Astrocyte (in vitro differentiated cells and primary cell): ENCODE measurements at places on chromosomes 5 and 9.

GRCh38 chr5:17882760-17883488, 248.7 kb downstream of the TAF11L14 start:
- DNase-seq, result peak; percentile 2

DNA sequence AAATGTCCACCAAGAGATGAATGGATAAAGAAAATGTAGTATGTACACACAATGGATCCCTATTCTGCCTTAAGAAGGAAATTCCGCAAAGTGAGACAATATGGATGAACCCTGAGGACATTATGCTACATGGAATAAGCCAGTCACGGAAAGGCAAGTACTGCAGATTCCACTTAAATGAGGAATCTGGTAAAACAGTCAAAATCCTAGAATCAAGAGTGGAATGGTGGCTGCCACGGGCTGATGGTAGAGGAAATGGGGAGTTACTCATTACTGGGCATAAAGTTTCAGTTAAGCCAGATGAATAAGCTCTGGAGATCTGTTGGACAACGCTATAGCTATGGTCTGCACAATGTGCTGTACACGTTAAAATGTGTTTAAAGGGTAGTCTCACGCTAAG, 47.2 kb downstream of the STK10 start:
- no peak for DNase-seq

DNA sequence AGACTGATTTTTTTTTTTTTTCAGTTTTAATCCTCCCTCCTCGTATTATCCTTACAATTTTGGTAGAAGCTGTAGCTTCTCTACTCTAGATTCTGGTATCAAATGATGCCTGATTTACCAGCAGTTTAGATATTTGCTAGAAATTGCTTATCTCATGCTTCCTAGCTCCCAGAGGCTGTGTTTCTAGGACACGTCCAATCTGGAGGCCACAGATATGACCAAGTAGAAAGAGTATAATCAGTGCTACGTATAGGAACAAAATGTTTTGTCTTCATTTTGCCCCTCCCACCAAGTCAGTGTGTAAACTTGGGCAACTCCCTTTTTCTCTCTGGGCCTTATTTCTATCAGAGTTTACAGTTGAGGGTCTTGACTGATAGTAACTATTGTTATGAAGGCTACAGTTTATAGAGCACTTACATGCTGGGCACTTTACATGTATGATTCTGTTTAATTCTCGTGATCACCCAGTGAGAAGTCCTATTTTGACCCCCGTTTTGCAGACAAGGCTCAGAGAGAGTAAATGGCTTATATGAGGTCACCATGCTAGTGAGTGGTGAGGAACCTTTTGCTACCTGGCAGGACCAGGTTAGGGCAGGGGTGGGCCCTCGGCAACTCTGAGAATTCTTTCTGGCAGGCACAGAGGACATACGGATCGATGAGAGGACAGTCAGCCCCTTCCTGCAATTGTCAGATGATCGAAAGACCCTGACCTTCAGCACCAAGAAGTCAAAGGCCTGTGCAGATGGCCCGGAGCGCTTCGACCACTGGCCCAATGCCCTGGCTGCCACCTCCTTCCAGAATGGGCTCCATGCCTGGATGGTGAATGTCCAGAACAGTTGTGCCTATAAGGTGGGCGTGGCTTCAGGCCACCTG, 7.6 kb downstream of the HDHD3 start:
- no peak for DNase-seq

DNA sequence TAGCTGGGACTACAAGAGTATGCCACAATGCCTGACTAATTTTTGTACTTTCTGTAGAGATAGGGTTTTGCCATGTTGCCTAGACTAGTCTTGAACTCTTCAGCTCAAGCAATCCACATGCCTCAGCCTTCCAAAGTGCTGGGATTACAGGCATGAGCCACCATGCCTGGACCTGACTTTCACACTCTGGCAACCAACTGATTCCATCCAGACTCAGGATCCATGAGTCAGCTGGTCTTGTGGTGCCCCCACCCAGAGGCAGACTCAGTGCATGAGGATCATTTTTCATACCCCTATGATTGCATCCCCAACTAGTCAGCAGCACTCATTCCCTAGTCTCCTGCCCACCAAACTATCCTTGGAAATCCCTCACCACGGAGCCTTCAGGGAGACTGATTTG, 375.9 kb downstream of the ANXA1 start:
- DNase-seq, result no peak

GRCh38 chr5:169006842-169007790, 293.8 kb downstream of the SLIT3 start:
- peak; percentile 74 for DNase-seq

DNA sequence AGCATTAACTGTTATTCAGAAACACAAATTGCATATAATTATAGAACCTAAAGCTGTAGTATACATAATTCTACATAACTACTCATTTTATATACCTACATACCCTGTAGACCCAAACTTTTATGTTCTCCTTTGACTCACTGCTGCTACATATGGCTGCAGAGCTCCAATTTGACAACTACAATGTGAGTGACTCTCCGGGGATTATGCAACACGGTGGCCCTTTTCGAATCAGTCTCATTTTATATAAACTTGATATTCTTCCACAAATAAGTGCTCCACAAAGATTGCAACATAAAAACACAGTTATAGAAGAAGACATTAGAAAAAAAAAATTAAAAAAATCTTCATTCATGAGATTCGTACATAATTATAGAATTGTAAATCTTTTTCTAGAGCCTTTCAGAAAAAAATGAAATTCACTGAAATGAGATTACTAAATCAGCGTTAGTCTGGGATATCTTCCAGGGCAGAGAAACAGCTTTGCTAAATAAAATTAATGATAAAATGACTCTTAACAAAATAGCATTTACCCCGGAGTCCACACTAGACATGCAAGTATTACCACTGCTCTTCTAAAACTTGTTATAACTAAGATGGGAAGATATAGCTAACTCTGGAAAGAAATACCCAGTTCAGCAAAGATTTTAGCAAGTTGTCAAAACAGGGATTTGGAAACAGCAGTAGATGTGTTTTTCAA, 52.6 kb downstream of the SRFBP1 start:
- no peak for DNase-seq

GRCh38 chr9:94649100-94649819, 9.9 kb upstream of the FBP1 start:
- peak; percentile 90 for DNase-seq

DNA sequence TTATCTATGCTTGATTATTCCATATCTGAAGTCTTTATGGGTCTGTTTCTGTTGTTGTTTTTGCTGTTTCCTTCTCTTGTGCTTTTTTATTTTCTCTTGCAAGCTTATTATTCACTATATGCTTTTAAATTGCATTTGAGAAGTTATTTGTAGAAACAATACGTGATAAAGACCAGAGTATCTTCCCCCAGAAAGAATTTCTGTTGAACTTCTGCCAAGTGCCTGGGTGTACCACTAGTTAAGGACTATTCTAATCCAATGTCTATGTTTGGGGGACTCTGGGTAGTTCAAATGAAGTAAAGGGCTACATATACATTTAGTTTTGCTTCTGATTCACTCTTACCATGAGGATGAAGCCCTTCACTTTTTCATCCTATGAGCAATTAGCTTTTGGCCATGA, 54.3 kb downstream of the SLF1 start:
- DNase-seq, result no peak

DNA sequence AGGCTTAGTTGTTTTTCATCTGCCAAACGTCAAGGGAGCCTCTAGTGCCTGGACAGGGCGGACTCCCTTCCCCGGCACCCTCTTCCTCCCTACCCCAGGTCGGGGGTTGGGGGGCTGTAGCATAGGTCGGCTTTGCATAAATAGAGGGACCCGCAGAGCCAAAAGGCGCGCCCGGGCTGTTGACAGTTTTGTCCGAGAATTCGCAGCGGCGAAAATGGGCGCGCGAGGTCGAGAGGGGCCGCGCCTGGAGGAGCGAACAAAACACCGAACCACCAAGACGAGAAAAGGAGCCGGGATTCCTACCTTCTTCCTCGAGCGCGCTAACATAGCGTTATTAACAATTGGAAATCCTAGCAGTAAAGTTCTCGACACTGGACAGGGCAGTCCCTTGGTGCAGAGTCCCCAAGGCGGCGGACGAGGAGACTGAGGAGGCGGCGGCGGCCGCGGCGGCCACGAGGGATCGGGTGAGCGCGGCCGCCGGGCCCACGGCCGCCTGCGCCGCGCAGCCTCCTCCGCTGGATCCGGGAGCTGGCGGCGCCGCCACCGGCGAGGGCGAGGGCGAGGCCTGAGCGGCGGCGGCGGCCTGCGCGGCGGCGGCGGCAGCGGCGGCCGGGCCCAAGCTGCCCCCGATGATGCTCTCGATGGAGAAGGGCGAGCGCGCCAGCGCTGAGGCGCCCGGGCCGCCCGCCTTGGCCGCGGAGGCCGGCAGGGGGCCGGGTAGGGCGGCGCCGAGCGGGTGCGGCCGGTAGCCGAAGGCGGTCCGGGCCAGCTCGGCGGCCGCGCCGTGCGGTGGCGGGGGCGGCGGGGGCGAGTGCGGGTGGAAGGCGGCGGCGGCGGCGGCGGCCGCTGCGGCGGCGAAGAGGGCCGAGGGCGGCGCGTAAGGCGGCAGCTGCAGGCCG, 1.7 kb downstream of the FOXD1 start:
- DNase-seq, result no peak

DNA sequence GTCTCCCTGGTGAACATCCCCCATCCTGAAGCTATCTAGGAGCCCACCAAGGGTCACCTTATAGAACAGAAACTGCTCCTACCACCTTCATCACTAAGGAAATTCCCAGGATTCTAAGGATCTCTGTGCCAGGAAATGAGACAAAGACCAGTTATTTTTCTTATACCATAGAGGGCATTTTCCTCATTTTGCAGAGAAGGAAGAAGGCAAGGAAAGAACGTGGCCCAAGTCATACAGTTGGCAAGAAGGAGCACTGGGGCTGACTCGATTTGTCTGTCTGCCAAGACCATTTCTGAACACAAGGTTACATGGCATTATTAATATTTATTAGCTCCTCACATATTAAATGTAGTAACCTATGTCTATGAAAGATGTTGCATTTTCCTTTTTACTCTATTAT, 49.6 kb upstream of the TNFSF15 start:
- peak; percentile 20 for DNase-seq

- no peak for DNase-seq
Observed at GRCh38 chr5:94254214-94254613, 364.2 kb downstream of the KIAA0825 start.

DNA sequence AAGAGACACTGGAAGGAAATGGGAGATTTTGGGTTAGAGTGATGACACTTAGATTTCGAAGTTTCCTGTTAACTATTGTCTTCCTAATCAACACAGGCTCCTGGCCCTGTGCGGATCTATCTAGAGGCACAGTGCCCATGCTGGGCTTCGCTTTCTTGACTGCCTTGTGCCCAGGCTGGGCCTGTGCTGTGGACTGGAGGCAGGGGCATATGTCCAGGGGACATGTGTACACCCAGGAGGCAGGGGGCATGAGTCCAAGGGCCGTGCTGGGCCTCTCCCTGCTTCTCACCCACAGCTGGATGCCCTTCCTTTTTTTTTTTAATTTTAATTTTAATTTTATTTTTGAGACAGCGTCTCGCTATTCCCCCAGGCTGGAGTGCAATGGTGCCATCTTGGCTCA, 37.6 kb downstream of the EHMT1 start:
- no peak for DNase-seq

GRCh38 chr9:117458066-117458465, 43.2 kb upstream of the ASTN2 start:
- no peak for DNase-seq

DNA sequence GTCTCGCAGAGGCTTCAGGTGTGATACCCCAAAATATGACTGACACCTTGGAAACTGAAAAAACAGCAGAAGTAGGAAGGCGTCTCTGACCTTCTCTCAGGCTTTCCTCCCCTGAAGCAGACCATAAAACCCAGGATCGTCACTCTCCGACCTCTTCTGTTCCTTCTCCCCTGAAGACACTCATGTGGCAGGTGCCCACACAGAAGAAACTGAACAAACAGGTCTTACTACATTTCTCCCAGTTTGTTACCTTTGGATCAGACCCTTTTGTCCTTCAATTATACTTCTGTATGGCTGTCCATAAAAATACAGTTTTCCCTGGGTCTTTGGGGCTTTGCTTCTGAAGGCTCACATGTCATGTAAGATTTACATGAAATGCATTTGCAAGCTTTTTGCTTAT, 10.3 kb upstream of the PRUNE2 start:
- no peak for DNase-seq

DNA sequence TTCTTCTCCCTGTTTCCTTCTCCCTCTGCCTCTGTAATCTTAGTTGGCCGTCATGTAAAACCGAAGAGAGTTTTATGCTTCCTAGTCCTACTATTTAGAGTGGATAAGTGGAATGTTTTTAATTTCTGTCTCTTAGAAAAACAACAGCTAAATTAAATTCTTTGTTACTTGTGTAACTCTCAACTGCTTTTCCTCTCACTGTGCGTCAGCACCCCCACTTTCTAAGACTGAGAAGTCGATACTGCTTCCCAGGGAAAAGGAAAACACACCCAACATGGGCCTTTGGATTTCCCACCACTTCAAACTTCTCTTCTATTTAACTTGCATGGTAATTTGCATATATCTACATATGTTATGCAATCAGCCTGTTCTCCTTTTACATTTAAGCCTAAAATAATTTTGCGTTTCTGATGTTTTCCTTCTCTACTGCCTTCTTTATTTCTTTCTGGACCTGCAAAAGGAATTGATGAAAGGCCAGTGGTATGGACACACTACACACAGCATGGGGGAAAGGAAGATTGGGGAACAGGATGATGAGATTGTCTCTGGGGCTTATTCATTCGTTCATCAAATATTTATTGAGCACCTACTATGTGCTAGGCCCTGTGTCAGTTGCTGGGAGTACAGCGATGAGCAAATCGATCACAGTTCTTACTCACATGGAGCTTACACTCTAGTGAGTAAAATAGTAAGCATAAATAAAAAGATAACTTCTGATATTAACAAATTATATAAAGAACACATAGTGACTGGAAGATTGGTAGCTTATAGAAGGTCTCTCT, 52.5 kb upstream of the CTNNA1 start:
- no peak for DNase-seq

DNA sequence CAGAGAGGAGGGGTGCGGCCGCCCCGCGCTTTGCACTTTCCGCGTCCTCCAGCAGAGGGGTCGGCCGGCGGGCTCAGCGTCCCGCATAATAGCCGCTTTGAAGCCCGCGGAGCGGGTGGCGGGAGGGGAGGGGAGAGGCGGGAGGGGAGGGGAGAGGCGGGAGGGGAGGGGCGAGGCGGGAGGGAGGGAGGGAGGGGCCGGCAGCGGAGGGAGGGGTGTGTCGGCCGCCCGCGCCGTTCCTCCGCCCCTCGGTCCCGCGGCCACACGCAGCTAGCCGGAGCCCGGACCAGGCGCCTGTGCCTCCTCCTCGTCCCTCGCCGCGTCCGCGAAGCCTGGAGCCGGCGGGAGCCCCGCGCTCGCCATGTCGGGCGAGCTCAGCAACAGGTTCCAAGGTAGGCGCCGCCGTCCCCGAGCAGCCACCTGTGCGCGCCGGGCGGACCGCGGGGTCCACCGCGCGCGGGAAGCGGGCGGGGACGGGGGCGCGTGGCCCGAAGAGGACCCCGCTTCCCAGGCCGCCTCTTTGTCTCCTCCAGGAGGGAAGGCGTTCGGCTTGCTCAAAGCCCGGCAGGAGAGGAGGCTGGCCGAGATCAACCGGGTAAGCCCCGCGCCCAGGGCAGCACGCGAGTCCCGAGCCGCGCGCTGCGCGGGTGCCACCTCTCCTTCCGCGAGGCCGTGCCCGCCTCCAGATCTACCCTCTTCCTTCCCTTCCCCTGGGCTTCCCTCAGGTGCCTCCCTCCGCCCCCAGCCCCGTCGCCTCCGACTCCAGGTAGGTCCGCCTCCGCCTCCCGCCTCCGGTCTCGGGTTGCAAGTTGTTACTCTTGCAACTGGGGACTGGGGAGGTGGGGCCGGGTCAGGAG, at the start of gene AIF1L:
Gene AIF1L (plus strand): TSS at position 263 of the 857 bp plus-strand sequence. CDS start 99 bp downstream, at position 362.
- DNase-seq, result no peak

GRCh38 chr5:128844354-128844923, 120.8 kb upstream of the SLC27A6 start:
- DNase-seq, result peak; percentile 8

GRCh38 chr5:87150630-87151029, 117.1 kb upstream of the RASA1 start:
- DNase-seq, result no peak
